CD4-positive, alpha-beta memory T cell (primary cell): ENCODE measurements at places on chromosomes 2 and 18.
A peak's percentile ranks its signal among the peaks of the same experiment; 100 is the strongest.

GRCh38 chr2:174807931-174808330, 43.7 kb upstream of the CHRNA1 start:
- no peak for DNase-seq
- no peaks in the 10 kb centered on the region for H3K36me3 ChIP-seq
- no peak overlapping the region for H3K4me3 ChIP-seq

DNA sequence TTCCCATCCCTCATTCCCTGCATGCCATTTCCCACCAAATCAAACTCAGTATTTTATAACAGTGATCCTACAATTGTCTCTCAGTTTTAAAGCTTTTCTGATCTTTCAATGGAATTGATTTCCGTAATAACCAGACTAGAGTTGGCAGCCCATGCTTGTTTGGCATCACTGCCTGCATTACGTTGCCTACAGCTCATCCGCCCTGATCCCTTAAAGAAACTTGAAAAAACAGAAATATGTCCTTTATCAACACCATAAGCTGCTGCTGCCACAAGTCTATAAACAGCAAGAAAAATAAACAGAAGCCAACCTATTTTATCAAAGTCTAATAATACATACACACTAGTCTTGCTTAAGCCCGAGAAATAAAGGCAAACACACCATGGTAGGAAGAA, 331.0 kb downstream of the METTL4 start:
- no peak overlapping the region for H3K4me3 ChIP-seq
- no peaks in the 10 kb centered on the region for H3K36me3 ChIP-seq
- H3K4me1 ChIP-seq = no peaks in the 10 kb centered on the region
- DNase-seq = no peak
- H3K27me3 ChIP-seq = no peaks in the 10 kb centered on the region
- H3K27ac ChIP-seq = no peak overlapping the region

DNA sequence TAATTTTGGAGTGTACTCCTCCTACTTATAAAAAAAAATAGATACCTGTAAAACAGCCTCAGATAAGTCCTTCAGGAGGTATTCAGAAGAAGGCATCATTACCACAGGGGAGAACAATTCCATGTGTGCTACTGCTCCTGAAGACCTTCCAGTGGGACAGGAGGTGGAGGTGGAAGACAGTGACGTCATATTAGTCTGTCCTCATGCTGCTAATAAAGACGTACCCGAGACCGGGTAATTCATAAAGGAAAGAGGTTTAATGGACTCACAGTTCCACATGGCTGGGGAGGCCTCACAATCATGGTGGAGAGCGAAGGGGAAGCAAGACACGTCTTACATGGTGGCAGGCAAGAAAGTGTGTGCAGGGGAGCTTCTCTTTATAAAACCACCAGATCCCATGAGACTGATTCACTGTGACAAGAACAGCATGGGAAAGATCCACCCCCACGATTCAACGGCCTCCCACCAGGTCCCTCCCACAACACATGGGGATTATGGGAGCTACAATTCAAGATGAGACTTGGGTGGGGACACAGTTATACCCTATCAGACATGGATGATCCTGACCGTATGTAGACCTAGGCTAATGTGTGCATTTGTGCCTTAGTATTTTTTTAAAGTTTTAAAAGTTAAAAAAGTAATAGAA, 98.4 kb downstream of the NDUFA10 start:
- no peak overlapping the region for H3K27ac ChIP-seq
- H3K36me3 ChIP-seq = no peaks in the 10 kb centered on the region
- no peaks in the 10 kb centered on the region for H3K27me3 ChIP-seq
- peaks cover 10% of the 10 kb centered on the region for H3K4me1 ChIP-seq
- H3K4me3 ChIP-seq = no peak overlapping the region
- no peak for DNase-seq

- peaks cover 5% of the 10 kb centered on the region for H3K36me3 ChIP-seq
- no peaks in the 10 kb centered on the region for H3K27me3 ChIP-seq
- no peak overlapping the region for H3K4me3 ChIP-seq
- DNase-seq = no peak
Observed at GRCh38 chr2:85872536-85873161, 16.1 kb downstream of the ST3GAL5 start.

DNA sequence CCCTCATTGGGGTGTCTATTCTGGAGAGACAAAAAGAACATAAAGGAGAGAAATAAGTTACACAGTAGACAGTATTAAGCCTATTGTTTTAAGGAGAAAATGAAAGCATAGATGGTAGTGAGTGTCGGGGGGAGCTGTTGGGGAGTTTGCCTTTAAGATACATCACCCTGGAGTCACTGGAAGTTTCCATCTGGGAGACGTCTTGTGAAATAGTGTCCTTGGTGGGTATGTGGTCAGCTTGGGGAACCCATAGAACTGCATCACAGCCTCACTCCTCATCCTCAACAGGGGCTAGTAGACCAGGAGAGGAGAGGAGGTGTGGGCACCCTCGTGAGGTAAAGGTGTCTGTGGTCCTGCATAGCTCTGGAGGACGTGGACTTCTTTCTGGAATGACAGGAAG, 60.6 kb downstream of the RNF144A start:
- no peak for DNase-seq
- H3K27me3 ChIP-seq = no peaks in the 10 kb centered on the region
- no peak overlapping the region for H3K27ac ChIP-seq
- H3K36me3 ChIP-seq = no peaks in the 10 kb centered on the region
- H3K4me3 ChIP-seq = no peak overlapping the region

DNA sequence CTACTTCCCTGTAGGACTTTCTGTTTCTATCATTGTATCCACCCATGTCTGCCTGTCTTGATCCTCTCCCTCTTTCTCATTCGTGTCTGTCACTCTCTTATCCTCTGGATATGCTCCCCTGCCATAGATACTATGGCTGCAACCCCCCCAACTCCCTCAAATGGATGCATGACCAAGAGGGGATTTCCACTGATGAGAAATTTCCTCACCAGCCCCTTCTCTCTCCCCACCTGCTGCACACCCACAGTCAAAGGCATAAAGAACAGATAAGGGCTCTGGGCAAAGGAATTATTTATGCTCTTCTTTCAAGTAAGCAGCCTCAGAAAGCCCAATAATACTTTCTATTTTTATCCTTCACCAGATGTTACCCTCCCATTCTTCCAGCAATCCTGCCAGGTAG, 121.3 kb downstream of the FOXI3 start:
- H3K36me3 ChIP-seq = no peaks in the 10 kb centered on the region
- no peak overlapping the region for H3K27ac ChIP-seq
- no peaks in the 10 kb centered on the region for H3K27me3 ChIP-seq

GRCh38 chr2:192500550-192501200, 305.9 kb upstream of the TMEFF2 start:
- no peak overlapping the region for H3K4me3 ChIP-seq
- no peak overlapping the region for H3K27ac ChIP-seq
- no peaks in the 10 kb centered on the region for H3K4me1 ChIP-seq
- no peaks in the 10 kb centered on the region for H3K27me3 ChIP-seq
- no peak for DNase-seq

DNA sequence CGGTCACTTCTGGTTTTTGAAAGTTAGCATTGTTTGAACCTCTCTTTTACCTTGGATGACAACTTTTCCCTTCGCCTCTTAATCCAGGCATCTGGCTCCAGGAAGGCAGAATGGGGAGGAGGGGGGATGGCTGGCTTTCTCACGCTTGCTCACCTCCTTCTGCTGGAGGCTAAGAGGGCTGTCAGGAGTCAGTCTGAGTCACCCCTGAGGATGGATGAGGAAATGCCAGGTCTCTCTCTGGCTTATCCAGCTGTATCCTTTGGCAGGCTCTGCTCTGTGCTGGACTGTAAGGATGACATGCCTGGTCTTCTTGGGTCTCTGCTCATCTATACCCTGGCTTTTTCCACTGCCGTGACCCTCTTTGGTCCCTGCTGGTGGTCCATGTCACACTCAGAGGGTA, 142.9 kb upstream of the GYPC start:
- no peaks in the 10 kb centered on the region for H3K4me1 ChIP-seq
- H3K27me3 ChIP-seq = no peaks in the 10 kb centered on the region
- no peak overlapping the region for H3K27ac ChIP-seq
- H3K36me3 ChIP-seq = no peaks in the 10 kb centered on the region
- DNase-seq = no peak

- H3K36me3 ChIP-seq = no peaks in the 10 kb centered on the region
- H3K27ac ChIP-seq = no peak overlapping the region
- DNase-seq = no peak
- H3K4me3 ChIP-seq = no peak overlapping the region
Observed at GRCh38 chr2:104769096-104769495, 84.8 kb upstream of the POU3F3 start.

DNA sequence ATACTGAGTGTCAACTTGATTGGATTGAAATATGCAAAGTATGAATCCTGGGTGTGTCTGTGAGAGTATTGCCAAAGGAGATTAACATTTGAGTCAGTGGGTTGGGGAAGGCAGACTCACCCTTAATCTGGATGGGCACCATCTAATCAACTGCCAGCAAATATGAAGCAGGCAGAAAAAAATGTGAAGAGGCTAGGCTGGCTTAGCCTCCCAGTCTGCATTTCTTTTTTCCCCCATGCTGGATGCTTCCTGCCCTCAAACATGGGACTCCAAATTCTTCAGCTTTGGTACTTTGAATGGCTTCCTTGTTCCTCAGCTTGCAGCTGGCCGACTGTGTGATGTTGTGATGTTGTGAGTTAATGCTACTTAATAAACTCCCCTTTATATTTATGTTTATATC, 577.4 kb downstream of the CPS1 start:
- H3K4me1 ChIP-seq = no peaks in the 10 kb centered on the region
- no peak overlapping the region for H3K27ac ChIP-seq
- DNase-seq = no peak
- H3K27me3 ChIP-seq = no peaks in the 10 kb centered on the region
- H3K4me3 ChIP-seq = no peak overlapping the region

DNA sequence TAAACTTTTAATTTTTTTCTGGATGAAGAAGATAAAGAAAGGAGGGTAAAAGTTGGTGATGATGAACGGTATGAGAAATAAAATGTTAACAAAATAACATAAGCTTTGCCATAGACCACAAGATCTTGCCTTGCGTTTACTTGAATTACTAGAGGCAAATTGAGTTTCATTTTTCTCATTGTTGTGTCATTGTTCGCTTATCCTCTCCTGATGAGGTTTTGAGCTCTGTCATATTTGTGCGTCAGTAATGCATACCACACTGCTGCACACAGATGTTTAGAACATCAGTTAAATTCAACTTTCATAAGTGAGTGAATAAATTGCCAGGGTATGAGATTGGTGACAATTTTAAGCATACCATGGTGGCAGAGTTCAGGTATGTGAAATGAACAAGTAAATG, 843.6 kb downstream of the SUCLG1 start:
- DNase-seq = no peak
- no peaks in the 10 kb centered on the region for H3K27me3 ChIP-seq
- H3K27ac ChIP-seq = no peak overlapping the region
- no peak overlapping the region for H3K4me3 ChIP-seq

DNA sequence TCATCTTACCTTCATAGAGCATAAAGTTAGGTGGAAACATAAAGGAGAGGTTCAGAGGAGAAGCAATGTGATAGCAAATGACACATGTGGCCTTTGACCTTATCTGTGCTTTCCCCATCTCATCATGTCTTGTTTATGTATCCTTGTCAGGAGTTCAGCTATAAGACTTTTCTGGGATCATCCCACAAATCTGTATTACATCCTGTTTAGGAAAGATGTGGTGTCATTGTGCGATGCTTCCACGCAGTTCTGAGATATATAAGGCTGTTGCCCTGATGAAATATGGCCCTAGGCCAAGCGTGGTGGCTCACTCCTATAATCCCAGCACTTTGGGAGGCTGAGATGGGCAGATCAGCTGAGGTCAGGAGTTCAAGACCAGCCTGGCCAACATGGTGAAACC, 15.5 kb upstream of the MGAT5 start:
- H3K27ac ChIP-seq = no peak overlapping the region
- H3K4me1 ChIP-seq = peaks cover 92% of the 10 kb centered on the region
- DNase-seq = no peak
- no peaks in the 10 kb centered on the region for H3K27me3 ChIP-seq

GRCh38 chr2:152716805-152717227, 445 bp downstream of the PRPF40A start:
- H3K36me3 ChIP-seq = peaks cover 17% of the 10 kb centered on the region
- DNase-seq = no peak
- no peaks in the 10 kb centered on the region for H3K27me3 ChIP-seq
- H3K4me1 ChIP-seq = peaks cover 70% of the 10 kb centered on the region
- H3K4me3 ChIP-seq = peak overlapping the region; percentile 94
- peak overlapping the region; percentile 96 for H3K27ac ChIP-seq

DNA sequence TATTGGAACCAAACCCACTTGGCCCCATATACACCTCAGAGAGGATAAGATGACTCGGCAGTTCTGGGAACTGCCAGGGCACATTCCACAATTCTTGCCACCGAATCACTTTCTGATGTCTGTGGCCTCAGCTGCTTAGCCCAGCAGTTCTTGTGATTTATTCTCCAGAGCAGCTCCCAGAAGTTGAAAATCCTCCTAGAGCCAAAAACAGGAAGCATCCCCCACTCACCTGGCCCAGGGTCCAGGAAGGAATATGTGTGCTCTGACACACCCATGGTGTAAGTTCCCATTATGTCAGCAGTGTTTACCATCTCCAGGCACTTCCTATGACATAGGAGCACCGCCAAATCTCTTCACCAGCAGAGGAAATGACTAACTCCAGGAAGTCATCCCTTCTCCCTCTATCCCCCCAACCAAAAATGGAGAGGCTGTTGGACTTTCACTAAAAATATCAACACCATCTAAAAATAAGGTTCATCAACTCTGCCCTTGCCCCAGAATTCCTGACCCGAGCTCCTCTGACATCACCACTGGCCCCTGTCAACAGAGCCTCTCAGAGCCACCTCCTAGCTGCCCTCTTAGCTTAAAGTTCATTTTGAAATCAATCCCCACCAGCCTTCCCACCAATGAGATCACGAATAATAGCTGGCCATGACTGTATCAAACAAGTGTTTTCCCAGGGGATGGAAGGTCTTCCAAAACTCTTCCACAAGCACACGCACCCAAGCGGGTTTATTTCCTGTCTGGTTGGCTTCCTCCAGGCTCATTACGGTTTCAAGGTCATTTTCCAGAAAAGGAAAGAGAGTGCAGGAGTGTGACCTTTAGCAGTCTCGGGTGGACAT, 223.1 kb upstream of the PARD3B start:
- no peaks in the 10 kb centered on the region for H3K4me1 ChIP-seq
- no peaks in the 10 kb centered on the region for H3K36me3 ChIP-seq
- H3K27ac ChIP-seq = no peak overlapping the region

GRCh38 chr2:70790136-70790828, at the start of gene FIGLA:
Gene FIGLA (minus strand): TSS chr2:70790643. CDS start chr2:70790638, 5 bp downstream.
- peaks cover 7% of the 10 kb centered on the region for H3K4me1 ChIP-seq
- no peak for DNase-seq
- H3K4me3 ChIP-seq = peak within 1 kb of the TSS; percentile 23
- no peaks in the 10 kb centered on the region for H3K36me3 ChIP-seq

GRCh38 chr2:83602753-83603152, 856.3 kb downstream of the SUCLG1 start:
- H3K4me1 ChIP-seq = no peaks in the 10 kb centered on the region
- no peak for DNase-seq
- H3K27ac ChIP-seq = no peak overlapping the region
- H3K36me3 ChIP-seq = no peaks in the 10 kb centered on the region

DNA sequence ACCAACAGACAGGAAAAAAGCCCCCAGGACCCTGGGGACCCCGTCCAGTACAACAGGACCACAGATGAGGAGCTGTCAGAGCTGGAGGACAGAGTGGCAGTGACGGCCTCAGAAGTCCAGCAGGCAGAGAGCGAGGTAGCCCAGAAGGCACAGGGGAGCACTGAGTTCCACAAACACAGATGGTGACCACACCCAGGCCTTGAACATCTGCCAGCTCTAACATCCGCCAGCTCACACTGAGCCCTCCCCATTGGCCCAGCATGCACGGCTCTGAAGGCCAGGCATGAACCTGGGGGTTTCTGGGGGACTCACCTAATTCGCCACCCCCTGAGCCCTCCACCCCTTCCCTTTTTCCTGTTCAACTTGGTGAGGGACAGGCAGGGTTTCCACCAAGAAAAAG, 25.6 kb upstream of the PRLH start:
- no peaks in the 10 kb centered on the region for H3K36me3 ChIP-seq
- H3K4me1 ChIP-seq = no peaks in the 10 kb centered on the region
- no peaks in the 10 kb centered on the region for H3K27me3 ChIP-seq
- DNase-seq = no peak
- H3K27ac ChIP-seq = no peak overlapping the region
